ENCODE measurements at places on chromosomes 6 and 20.

DNA sequence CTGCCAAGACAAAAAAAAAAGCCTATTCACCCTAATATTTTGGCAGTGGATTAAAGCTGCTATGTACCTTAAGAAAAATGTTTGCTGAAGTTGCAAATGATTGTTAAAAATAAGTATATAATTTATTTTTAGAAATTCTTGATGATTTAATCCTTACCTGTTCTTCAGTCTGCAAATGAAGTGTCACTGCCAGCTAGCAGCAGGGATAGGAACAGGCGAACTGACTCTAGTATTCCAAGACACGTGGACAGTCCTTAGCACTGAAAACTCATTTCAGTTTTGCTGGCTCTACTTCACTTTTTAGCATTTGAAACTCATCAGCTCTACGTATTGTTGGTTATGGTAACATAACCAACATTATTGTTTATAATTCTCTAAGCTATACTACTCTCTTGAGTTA, 204.4 kb upstream of the ID4 start:
- H3K4me3 ChIP-seq = no peak overlapping the region
- H3K36me3 ChIP-seq = no peaks in the 10 kb centered on the region
- H3K27ac ChIP-seq = no peak overlapping the region
- no peaks in the 10 kb centered on the region for H3K4me1 ChIP-seq
- H3K27me3 ChIP-seq = no peaks in the 10 kb centered on the region

DNA sequence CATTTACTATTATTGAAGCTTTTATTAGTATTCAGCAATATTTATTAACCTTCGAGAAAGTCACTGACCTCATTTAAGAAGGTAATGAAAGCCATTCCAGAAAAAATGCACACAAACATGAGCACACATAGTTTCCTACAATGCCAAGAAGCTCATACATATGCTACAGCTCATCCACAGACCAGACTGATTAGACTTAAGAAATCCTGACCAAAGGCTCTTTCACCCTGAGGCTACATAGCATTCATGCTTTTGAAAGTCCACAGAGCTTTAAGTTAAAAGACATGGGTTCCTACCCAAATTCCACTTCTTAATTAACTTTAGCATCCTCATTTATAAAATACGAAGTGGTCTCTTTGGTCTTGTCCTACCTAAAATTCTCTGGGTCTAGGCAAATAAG, 430.4 kb downstream of the TBC1D32 start:
- no peaks in the 10 kb centered on the region for H3K27me3 ChIP-seq
- H3K36me3 ChIP-seq = no peaks in the 10 kb centered on the region
- H3K4me3 ChIP-seq = no peak overlapping the region
- no peak for DNase-seq
- no peaks in the 10 kb centered on the region for H3K4me1 ChIP-seq
- H3K27ac ChIP-seq = no peak overlapping the region

- H3K27ac ChIP-seq = no peak overlapping the region
- peaks cover 22% of the 10 kb centered on the region for H3K4me1 ChIP-seq
Measured at GRCh38 chr6:70955441-70956190, 1.2 kb downstream of the B3GAT2 start.

DNA sequence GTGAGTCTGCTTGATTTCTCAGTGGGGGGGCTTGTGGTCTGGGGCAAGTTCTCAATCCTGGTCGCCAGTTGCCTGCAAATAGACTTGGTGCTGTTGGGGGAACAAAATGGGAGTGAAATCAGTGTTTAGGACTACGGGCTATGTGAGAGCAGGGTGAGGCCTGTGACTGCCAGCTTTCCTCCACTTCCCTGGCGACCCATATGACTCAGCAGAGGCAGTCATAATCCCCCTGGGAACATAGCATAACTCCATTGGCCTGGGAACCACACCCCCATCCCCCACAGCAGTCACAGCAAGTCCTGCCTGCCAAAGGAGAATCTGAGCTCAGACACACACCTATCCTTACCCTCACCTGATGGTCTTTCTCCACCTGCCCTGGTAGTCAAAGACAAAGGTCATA, 387.9 kb downstream of the LMBRD1 start:
- H3K4me3 ChIP-seq = no peak overlapping the region
- H3K27me3 ChIP-seq = no peaks in the 10 kb centered on the region
- no peaks in the 10 kb centered on the region for H3K36me3 ChIP-seq

DNA sequence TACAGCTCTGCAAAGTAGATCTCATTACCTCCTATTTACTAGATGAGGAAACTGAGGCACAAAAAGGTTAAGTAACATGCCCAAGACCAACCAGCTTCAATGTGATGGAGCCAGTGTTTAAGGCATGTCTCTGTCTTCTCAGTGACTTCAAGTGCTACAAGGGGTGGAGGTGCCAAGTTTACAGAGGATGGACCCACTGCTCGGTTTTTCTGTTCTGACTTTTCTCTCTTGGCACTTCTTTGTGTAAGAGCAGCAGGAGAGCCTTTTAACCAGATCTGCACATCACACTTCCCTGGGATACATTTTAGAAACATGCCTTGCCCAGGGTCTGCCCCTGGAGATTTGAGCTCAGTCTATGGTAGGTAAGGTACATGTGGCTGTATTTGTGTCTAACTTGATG, 9.8 kb downstream of the WRNIP1 start:
- H3K4me3 ChIP-seq = no peak overlapping the region
- H3K27me3 ChIP-seq = no peaks in the 10 kb centered on the region
- H3K36me3 ChIP-seq = no peaks in the 10 kb centered on the region
- H3K4me1 ChIP-seq = peaks cover 26% of the 10 kb centered on the region
- no peak overlapping the region for H3K27ac ChIP-seq

DNA sequence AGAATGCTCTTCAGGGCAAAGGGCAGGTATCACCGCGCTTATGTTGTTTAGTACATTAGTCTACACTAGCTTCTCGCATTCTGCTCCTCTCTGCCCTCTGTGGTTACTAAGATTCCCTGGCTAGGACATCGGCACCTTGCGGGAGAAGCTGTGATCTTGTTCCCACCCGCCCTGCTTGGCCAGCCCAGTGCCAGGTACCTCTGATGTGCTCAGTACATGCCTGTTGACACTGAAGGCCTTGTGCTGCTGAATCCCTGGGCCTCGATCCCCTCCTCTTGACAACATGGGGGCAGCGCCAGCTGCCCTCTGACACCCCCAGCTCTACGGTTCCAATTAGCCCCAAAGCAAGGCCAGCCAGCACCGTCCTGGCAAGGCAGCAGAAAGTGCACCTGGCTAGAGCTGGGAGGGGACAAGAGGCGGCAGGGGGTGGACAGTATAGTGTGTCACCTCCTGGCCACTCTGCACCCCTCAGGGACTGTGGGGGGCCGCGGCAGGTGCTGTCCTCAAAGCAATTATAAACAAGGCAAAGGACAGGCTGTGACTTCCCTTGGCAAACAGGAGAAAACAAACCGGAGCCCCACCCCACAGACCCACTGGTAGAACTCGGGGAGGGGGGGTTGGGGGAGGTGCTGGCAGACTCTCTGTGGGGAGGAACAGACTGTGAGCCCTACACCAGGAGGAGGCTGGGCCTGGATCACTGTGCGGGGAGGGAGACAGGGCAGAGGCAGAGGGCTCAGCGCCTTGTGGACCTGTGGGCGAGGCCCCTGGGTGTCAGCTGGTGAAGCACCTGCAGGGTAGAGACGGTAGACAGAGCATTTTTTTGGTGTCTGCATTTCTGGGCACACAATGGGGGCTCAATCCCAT, 7.1 kb downstream of the TFEB start:
- DNase-seq = peak; percentile 39
- H3K4me3 ChIP-seq = no peak overlapping the region
- H3K4me1 ChIP-seq = peaks cover 98% of the 10 kb centered on the region
- H3K27ac ChIP-seq = no peak overlapping the region
- no peaks in the 10 kb centered on the region for H3K27me3 ChIP-seq
- H3K36me3 ChIP-seq = peaks cover 5% of the 10 kb centered on the region

DNA sequence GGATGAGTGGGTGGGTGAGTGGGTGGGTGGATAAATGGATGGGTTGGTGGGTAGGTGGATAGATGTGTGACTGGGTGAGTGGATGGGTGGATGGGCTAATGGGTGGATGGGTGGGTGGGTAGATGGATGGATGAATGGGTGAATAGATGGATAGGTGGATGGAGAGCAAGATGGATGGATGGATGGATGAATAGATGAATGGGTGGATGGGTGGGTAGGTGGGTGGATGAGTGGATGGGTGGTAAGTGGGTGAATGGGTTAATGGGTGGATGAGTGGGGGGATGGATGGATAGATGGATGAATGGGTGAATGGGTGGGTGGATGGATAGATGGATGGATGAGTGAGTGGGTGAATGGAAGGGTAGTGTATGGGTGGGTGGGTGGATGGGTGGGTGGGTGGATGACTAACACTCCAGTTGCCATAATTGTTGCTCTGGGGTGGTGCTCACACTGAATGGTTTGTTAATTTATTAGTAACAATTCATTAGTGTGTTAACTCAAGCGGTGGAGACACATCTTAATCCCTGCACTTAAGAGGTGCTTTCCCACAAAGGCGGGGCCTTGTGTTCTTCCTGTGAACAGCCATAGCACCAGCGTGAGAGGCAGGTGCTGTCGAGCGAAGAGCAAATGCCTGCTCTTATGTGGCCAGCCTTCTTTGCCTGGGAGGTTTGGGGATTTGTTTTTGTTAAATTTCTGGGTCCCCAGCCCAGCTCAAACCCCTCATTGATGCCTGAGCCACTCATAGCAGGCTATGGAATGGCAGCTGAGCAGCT, 4.9 kb upstream of the APCDD1L start:
- H3K4me3 ChIP-seq = no peak overlapping the region
- no peaks in the 10 kb centered on the region for H3K36me3 ChIP-seq
- no peaks in the 10 kb centered on the region for H3K4me1 ChIP-seq
- DNase-seq = no peak

- no peaks in the 10 kb centered on the region for H3K36me3 ChIP-seq
- no peaks in the 10 kb centered on the region for H3K4me1 ChIP-seq
- no peak overlapping the region for H3K4me3 ChIP-seq
Measured at GRCh38 chr6:150167479-150167873, 24.6 kb downstream of the PPP1R14C start.

DNA sequence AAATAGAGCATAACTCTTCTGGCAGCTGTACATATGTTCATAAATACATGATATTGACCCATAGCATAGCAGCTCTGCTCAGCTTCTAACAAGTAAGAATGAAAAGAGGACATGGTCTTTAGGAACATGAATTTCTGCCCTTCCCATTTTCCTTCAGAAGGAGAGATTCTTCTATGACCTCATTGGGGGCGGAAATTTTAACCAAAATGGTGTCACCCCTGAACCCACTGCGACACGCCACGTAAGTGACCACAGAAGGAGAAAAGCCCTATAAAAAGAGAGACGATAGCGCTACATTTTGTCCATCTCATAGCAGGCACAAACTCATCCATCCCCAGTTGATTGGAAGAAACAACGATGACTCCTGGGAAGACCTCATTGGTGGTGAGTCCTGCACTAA, at the start of gene IL17A:
Gene IL17A, plus strand, starts transcription at position 301 of the 400 bp plus-strand sequence. Its CDS starts 57 bp downstream, at position 358.
- H3K4me3 ChIP-seq = no peak within 1 kb of the TSS
- DNase-seq = no peak
- H3K36me3 ChIP-seq = no peaks in the 10 kb centered on the region
- no peaks in the 10 kb centered on the region for H3K4me1 ChIP-seq
- H3K27me3 ChIP-seq = peaks cover 4% of the 10 kb centered on the region

GRCh38 chr20:23255716-23256385, 94.7 kb upstream of the NXT1 start:
- no peak overlapping the region for H3K4me3 ChIP-seq
- H3K4me1 ChIP-seq = peaks cover 40% of the 10 kb centered on the region
- no peaks in the 10 kb centered on the region for H3K36me3 ChIP-seq
- no peak overlapping the region for H3K27ac ChIP-seq
- DNase-seq = no peak
- H3K27me3 ChIP-seq = no peaks in the 10 kb centered on the region

GRCh38 chr6:37343248-37343647, 10.5 kb upstream of the RNF8 start:
- no peak for DNase-seq
- H3K27ac ChIP-seq = no peak overlapping the region
- no peaks in the 10 kb centered on the region for H3K36me3 ChIP-seq
- H3K4me1 ChIP-seq = no peaks in the 10 kb centered on the region
- H3K4me3 ChIP-seq = no peak overlapping the region

GRCh38 chr6:80622641-80623040, 516.2 kb downstream of the BCKDHB start:
- no peaks in the 10 kb centered on the region for H3K36me3 ChIP-seq
- H3K4me3 ChIP-seq = no peak overlapping the region
- DNase-seq = no peak
- H3K27ac ChIP-seq = no peak overlapping the region

DNA sequence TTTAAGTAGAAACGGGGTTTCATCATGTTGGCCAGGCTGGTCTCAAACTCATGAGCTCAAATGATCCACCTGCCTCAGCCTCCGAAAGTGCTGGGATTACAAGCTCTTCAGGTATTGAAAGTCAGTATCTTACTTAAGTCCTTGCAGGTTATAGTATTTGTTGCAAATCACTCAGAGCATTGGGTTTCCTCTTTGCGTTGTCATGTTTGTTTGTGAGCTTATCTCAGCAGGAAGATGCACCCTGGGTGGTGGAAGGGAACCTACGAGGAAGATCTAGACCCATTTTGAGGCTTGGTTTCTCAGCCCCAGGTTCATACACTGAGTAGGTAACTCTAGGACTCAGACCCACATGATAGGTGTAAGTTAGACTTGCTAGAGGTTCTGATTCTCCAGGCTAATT, 18.6 kb downstream of the MYH7B start:
- H3K4me3 ChIP-seq = no peak overlapping the region
- no peaks in the 10 kb centered on the region for H3K27me3 ChIP-seq
- H3K36me3 ChIP-seq = no peaks in the 10 kb centered on the region
- DNase-seq = no peak
- no peaks in the 10 kb centered on the region for H3K4me1 ChIP-seq

GRCh38 chr20:44973053-44973452, 6.7 kb downstream of the STK4 start:
- peaks cover 52% of the 10 kb centered on the region for H3K36me3 ChIP-seq
- no peak overlapping the region for H3K4me3 ChIP-seq
- H3K27me3 ChIP-seq = no peaks in the 10 kb centered on the region
- DNase-seq = no peak
- H3K4me1 ChIP-seq = peaks cover 7% of the 10 kb centered on the region

DNA sequence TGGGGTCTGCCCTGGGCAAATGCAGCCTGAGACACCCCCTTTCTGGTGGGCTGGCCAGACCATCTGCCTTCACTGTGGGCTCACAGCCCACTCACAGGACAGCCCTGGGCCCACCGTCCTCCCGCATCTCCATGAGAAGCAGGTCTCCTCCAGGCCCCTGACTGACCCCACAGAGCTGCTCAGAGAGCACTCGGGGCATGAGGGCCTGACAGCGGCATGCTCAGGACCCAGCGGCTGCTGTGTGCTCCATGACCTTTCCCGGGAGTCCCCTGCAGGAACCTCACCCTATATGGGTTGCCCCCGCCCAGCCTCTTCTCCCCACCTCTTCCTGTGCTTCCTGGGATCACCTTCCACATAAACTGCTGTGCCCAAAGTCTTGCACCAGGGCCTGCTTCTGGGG, 162.4 kb upstream of the CST7 start:
- H3K4me1 ChIP-seq = no peaks in the 10 kb centered on the region
- H3K27ac ChIP-seq = no peak overlapping the region
- no peaks in the 10 kb centered on the region for H3K36me3 ChIP-seq
- H3K4me3 ChIP-seq = no peak overlapping the region
- no peaks in the 10 kb centered on the region for H3K27me3 ChIP-seq
- DNase-seq = no peak
